COR-L47 (cell line): ENCODE measurements at places on chromosomes 6 and 20.

DNA sequence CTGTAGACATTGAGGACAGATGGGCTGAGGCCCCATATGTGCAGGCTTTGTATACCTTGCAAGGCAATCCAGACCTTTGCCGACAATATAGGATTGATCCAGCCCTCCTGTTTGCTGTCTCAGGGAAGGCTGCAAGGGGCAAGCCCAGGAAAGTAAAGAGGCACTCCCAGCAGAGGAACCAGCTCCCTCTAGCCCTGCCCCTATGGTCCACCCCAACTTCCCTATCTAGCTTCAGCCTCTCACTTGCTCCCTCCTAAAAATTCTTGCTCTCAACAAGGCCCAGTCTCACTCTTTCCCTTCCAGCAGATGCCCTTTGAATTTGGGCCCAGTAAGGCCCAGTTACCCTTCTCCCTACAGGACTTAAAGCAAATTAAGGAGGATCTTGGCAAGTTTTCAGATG, 92.6 kb downstream of the JARID2 start:
- DNase-seq, result no peak

DNA sequence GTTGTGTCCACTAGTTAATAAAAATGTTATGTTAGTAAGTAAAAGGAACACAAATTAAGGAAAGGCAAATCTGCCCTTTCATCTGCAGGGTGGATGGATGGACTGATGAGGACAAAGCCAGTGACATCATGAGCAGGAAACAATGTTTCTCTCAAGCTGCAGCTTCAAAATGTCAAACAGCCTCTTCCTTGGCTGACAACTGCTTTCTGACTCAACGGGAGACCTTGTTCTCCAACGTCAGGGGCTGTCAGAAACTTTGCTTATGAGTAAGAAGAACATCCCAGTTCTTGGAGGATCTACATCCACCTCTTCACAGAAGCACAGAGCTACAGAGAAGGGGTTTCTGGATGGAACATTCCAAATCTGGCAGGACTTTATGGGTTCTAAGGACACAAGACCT, 6.0 kb downstream of the CST2 start:
- no peak for DNase-seq

DNA sequence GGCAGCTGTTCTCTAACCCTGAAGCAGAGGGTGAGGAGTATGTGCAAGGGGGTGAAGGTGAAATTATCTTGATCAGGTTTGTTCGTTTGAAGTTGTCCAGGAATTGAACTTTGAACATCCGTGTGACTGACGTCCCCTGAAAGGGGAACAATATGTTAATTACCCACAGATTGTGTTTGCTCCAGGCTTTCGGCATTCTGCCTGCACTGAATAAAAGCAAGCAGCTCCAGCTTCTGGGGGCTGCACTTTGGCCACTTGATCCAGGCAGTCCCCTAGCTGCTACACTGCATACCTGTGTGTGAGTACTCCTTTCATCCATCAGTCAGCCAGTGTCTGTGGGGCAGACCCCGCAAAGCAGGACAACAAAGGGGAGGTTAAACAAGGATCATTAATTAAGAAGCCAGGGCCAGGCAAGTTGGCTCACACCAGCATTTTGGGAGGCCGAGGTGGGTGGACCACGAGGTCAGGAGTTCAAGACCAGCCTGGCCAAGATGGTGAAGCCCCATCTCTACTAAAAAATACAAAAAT, 104.8 kb upstream of the BTN3A2 start:
- no peak for DNase-seq

GRCh38 chr6:47029865-47030561, 12.1 kb downstream of the ADGRF1 start:
- no peak for DNase-seq

DNA sequence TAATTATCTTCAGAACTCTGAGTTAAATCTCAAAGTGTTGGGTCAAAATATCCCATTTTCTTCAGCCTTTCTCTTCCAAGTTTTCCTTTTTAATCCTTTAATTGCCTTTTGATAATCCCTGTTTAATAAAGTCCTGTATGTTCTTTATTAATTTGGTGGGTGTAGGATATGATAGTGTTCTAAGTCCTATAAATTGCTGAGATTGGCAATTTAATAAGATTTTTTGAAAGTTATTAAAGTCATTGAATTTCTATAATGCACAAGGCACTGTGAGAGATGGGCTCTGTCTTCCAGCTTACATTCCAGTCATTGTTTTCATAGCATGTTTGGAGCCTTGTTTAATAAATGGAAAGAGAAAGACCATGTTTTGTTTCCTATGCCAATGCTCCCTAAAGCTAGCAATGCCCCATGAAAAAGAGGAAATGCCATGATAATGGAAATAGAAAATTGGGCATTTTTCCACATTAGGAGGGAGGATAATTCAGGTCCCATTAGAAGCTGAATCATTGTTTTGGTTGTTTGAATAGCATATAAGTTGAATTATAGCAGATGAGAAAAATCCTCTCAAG, 404.8 kb downstream of the CD109 start:
- no peak for DNase-seq

DNA sequence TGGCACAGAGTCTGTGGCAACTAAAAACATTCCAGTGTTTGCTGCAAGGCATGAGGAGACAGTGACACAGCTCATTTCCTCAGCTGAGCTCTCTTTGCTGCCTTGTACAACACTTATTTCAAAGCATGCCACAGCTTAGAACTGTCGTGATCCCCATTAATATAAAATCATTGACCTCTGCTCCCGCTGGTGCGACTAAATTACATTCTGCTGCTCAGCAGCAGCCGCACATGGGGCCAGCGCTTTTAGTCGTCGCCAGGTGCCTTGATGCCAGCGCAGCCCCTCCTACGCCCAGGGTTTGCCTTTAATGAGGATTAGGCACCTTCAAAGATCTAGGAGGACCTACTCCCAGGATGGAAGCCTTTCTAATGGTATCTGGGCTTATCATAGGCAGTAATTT, 717.9 kb upstream of the POU3F2 start:
- no peak for DNase-seq

DNA sequence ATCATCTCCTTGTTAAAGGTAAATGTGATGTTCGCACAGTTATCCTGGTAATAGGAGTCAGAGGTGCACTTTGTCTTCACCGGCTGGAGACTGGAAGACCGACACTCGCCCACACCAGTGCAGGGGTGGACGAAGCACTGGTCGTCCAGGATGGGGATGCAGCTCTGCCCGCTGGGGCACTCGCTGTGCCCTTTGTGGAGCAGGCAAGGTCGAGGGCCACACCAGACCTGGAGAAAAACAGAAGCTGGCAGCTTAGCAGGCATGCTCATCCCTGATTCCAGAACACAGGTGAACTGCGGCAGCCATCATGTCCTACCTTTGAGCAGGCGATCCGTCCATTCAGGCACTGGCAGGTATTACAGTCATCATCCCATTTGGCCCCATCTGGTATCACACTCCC, 32.3 kb downstream of the JAG1 start:
- DNase-seq, result no peak

- DNase-seq, result no peak
These were observed 4.4 kb upstream of the PYGB start for GRCh38 chr20:25243416-25243979.

GRCh38 chr20:36330091-36330490, 24.0 kb downstream of the DLGAP4 start:
- DNase-seq, result no peak

DNA sequence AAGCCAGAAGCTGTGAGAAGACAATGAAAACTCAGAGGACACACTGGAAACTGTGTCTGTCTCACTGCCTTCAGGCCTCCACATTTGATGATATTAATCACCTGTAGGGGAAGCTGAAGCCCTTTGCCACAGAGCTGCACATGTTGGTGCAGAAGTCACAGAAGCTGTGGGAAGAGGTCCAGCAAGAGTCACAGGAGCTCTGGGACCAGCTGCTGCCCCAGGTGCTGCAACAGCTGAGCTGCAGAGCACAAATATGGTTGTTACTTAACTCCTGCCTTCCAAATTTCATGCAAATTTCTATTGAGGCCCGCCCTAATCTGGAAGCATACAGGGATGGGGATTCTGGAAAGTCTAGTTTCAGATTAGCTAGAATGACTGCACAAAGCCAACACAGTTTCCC, 169.3 kb downstream of the OGFRL1 start:
- no peak for DNase-seq

- DNase-seq, result no peak
These were observed 36.2 kb upstream of the RGS17 start for GRCh38 chr6:153167061-153167891.

DNA sequence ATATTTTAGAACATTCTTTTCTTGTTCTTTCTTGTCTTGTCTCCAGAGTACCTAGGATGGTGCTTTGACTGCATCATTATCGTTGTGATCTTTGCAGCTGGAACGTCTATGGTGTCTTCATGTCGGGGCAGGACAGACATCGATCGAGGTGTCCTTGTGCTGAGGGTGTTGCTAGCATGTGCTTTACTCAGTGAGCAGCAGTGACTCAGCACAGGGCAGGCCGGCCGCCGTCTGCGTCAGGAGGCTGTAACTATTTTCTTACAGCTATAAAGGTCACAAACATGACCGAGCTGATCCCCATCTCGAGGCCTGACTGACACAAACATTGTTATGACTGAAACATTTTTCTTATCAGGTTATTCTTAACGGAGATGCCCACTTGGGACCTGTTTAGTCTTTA, 14.9 kb upstream of the CTCFL start:
- no peak for DNase-seq

DNA sequence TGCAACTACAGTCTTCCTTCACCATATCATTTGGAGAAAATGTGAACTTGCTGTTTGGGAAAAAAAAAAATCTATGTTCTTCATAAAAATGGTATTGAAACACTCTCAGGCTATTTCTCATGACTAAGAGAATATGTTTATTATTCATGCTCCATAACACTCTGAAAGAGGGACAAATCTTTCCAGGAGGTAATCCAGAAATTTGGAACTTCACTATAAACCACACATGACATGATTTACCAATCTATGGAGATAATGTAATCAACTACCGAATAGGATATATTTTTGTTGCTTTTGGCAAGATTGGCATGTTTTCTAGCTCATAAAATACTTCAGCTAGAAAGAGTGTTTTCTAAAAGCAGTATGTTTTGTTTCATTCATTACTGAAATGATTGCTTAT, 56.3 kb downstream of the THEMIS start:
- no peak for DNase-seq

DNA sequence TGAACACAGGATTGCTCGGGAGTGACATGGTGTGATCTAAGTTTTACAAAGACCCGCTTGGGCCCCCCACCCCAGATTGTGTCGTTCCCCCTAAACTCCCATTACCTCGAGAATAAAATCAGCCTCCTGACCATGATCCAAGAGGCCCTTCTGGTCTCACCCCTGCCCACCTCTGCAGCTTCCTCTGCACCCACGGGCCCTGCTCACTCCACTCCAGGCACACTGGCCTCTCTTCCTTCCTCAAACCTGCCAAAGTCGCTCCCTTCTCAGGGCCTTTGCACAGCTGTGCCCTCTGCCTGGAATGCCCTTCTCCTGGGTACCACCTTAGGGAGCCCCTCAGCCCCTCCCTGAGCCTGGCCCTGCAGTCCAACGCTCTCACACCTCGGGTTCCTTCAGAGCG, 17.9 kb downstream of the TGM2 start:
- DNase-seq, result no peak

DNA sequence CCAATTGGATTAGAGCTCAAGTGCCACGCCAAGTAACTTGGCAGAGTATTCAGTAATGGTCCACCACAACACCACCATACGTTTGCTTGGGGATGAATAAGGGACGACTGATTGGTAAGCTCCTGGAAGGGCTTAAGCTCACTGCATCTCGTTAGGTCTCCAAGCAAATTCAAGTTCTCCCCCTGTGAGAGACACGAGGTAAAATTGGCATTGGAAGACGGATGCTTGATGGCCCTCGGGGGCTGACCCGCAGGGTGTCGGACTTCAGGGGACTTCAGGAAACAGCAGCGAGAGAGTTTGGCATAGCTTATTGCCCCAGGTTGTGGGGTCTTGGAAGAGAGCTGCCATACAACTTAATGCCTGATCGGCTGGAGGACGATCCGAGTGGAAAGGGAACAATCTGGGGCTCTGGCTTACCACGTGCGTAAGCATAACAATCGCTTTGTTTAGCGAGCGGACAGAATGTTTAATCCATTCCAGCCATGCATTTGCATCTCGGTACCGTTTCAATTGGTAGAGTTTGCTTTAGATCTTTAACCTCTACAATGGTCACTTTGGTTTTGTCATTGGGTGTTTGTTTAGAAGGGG, 4.8 kb upstream of the ZNFX1 start:
- DNase-seq, result no peak

DNA sequence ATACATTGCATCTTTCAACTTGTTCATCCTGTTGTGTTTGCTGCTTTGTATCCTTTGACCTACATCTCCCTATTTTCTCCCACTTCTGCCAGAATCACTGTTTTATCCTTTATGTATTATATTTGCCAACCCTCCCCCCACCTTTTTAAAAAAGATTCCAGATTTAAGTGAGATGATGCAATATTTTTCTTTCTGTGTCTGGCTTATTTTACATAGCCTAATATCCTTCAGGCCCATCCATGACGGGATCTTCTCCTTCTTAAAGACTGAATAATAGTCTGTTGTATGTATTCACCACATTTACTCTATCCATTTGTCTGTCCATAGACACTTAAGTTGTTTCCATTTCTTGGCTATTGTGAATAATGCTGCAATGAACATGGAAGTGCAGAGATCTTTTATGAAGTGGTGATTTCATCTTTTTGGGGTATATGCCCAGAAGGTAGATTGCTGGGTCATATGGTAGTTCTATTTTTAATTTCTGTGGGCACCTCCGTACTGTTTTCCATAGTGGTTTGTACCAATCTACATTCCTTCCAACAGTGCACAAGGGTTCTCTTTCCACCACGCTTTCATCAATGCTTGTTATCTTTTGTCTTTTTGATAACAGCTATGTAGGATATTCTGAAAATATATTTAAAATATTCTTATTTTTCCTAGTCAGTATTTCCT, 181.0 kb downstream of the CDKAL1 start:
- DNase-seq, result no peak

GRCh38 chr6:52620906-52621190, 44.0 kb upstream of the TRAM2 start:
- no peak for DNase-seq

DNA sequence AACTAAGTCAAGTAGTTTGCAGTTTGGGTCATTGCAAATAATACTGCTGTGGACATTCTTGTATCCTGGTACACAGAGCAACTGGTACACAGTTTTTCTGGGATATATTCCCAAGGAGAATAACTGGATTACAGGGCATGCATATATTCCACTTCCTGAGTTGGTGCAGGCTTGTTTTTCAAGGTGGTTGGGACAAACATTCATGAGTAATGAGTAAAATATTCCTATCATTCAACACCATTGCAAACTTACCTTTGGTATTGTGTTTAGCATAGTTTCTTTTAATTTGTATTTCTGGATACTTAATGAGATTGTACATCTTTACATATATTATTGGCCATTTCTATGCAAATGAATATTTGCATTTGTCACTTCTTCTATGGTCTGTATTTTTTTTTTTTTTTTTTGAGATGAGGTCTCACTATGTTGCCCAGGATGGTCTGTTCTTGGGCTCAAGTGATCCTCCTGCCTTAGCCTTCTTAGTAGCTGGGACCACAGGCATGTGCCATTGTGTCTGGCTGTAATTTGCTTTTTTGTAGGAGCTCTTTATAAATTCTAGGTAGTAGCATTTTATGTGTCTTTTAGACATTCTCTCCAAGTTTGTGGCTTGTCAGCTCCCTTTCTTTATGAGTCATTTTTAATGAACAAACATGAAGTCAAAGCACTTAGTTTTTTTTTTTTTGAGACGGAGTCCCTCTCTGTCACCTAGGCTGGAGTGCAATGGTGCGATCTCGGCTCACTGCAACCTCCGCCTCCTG, 158.7 kb downstream of the SOX4 start:
- no peak for DNase-seq
